ENCODE measurements at places on chromosomes 11 and 22.
A peak's percentile ranks its signal among the peaks of the same experiment; 100 is the strongest.

- DNase-seq, result peak; percentile 82
These were observed 214.1 kb downstream of the FAM76B start for GRCh38 chr11:95575517-95575916.

DNA sequence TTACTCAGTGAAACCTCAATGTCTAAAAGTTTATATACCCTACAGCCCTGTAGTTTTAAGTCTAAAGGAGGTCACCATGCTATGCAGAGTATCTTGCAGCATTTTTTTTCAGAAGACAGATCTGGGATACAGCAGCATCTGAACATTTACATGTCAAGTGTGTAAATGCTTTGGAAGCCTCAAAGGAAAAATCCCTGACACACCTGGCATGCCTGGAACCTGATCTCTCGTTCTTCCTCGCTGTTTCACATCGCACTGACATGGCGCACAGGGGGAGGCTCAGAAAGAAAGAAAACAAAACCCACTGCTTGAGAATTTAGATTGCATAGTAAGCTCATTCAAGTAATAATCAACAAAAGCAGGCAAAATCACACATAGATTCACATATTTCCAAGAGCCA is 31.0 kb downstream of the PAX6 start:
- no peak for DNase-seq

DNA sequence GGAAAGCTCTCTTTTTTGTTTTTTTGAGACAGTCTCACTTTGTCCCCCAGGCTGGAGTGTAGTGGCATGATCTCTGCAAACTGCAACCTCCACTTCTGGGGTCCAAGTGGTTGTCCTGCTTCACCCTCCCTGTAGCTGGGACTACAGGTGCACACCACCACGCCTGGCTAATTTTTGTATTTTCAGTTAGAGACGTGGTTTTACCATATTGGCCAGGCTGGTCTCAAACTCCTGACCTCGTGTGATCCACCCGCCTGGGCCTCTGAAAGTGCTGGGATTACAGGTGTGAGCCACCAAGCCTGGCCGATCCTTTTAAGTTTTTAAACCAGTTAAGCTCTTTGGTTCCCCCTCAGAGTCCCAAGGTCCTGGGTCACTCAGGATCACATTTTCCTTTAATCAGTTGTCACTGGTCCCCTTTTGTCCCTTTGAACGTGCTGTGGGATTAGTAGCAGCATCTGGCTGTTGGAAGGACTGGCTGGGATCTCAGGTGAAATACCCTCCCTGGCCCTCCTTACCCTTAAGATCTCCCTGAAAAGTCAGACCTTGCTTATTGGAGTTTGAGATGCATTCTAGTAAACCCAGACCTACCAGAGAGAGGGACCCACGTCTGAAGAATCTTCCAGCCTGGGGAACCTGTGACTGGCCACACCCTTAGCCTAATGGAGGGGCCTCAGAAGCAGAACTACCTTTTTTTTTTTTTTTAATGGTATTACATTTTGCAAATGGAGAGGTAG is 8.1 kb downstream of the MALAT1 start:
- peak; percentile 83 for DNase-seq

DNA sequence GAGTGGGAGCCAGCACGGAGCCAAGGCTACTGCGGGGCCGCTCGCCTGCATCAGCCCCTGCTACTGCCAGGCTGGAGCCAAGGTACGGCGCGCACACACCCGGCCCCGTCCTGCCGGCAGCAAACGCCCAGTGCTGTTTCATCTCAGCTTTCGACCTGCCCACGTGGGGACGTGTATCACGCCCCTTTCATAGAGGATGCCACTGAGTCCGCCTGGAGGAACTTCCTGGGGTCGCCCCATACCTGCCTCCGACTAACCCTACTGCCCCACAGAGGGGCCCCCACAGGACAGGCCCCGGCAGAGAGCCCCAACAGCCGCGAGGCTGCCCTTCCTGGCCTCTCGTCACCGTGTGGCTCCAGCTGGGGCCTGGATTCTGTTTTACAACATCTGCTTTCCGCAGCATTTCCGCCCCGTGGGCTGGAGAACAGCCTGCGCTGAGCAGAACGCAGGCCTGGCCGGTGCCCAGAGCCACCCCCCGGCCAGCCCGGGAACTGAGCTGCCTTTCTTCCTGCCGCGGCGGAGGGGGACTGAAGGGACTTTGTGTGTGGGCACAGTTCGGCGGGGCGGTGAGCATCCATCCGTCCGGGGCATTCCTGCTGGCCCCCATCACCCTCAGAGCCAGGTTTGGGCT is 22.9 kb upstream of the ARHGAP8 start:
- DNase-seq, result peak; percentile 47

GRCh38 chr11:79363256-79363655 is 77.6 kb downstream of the TENM4 start:
- DNase-seq, result no peak

DNA sequence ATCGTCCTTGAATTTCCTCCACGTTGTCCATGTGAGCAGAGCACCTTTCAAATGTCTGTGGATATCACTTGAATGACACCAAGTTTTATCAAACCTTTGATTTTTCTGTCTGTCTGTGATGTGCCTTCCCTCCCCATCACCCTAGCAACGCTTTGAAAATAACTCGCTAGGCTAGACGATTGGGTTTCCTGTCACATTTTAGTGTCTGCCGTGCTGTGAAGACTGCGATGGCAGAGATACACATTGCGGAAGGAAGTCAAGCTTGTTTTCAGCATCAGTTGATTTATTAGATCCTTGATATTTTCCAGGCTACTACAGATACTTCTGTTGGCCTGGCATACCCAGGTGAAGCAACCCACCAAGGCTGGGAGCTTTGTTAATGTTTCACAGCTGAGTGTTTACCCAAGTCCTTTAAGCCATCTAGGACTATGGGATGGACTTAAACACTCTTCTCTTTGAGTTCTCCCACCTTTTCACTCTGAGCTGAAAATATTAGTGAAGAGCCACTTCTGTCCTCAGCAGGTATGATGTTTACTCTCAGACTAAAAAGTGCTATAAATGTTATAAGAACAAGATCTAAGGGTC is 93.6 kb upstream of the CD44 start:
- no peak for DNase-seq

DNA sequence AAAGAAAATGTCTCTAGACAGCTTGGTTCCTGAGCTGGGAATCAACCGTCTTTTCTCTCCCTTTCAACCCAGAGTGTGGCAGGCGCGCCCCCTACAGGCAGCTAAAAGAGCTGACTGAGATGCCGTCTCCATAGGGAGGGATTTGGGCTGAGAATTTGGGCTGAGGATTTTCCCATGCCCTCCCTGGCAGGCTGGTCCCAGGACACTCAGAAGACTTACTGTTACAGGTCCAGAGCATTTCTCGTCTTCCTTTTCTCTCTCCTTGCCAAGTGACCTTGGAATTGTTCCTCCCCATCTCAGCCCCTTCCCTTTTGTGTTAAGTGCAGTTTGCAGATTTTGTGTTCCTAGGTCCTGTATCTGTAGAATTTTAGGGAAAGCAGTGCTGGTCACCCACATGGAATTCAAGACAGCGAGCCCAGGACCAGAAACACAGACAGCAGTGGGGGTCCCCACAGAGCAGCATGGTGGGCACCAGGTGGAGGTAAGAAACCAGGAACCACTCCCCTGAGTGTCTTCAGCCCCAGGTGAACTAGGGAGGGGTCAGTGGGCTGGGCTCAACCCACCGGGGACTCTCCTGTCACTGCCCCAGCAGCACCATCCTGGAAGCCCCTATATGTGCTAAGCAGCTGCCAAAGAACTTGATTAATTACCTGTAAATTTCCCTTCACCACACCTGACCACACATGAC is 9.9 kb upstream of the IGLL5 start:
- DNase-seq, result peak; percentile 7

GRCh38 chr22:20486229-20486628 is 9.4 kb downstream of the KLHL22 start:
- no peak for DNase-seq

DNA sequence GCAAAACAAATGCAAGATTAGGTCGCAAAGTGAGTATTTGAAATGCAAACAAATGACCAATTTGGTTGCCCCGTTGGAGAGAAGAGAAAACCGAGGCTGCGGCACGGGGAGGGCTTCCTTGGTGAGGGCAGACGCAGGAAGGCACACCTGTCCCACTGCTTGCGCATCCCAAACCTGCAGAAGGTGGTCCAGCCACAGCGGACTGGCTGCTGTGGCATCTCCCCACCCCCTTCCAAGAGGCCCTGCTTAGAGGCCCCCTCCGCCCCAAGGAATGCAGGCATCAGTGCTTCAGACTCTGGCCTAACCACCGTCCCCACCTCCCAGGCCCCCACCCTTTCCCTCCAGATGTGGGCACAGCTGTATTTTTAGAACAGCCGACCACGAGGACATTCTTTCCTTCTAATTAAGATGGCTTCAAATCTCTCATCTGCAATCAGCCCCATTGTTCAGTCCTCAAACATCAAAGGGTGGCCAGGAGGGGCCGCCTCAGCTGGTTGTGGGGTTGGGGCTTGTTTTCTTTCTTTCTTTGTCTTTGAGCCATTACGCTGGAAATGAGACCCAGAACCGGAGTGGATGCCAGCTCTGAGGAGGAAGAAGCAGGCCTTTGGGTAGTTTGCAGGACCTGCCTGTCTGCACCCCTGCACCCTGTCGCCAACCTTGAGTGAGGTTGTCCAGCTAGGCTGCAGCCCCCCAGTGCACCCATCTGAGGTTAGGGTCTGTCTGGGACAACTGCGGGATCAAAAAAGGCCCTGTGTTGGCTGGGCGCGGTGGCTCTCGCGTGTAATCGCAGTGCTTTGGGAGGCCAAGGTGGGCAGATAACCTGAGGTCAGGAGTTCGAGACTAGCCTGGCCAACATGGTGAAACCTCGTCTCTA is 9.4 kb upstream of the DERL3 start:
- DNase-seq, result no peak

DNA sequence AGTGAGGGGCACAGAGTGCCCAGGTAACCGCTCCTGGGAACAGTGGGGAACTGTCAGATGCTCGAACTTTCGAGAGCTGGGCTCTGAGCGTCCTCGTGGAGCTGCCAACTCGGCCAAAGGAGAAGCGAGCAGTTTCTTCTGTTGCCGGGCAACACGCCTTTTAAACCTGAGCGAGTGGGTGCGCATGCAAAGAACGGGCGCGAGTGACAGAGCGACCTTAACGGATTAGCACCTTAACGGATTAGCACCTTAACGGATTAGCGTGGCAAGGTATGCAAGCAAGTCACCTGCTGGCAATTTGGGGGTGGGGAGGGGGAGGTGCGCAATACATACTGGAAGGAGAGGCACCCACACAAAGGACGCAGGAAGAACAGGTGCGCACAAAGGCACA is 61.8 kb upstream of the PRODH start:
- DNase-seq, result no peak

DNA sequence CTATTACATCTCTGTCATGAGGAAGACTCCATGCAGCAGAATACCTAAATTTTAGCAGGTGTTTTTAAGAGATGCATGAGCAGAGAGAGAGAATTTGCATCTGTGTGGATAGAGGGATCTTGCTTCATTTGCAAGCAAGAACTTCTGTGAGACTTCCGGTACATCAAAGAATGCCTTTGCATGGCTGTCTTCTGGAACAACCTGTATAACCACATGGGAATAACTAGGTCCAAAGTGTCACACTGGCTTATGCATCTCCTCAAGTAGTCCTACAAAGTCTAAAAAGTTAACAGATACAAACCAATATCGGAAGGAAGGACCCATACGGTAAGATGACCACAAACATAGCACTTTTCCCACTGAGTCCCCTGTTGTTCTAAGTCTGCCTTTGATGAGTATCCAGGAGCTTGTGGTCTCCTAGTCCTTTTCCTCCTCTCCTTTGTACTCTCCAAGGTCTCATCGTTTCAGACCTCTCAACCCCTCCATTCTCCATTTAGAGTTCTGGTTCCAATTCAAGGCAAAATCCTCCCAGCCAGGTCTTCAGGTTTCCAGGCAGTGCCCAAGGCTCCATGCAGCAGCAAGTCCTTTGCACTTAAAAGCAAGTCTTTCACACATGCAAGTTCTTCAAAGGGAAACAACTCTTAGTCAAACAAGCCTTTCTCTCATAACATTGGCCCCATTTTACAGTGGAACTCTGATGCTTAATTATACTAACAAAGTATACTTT is 581.7 kb upstream of the ARHGAP42 start:
- no peak for DNase-seq

All from HFF-Myc (cell line).